Activated CD8-positive, alpha-beta memory T cell treated with anti-CD3 and anti-CD28 coated beads, Interleukin-2, amount 50 U/mL, for 48 hours (primary cell): ENCODE measurements at places on chromosomes 5 and 9.

GRCh38 chr5:63916786-63917185, 45.5 kb downstream of the HTR1A start:
- no peak for DNase-seq

- peak; percentile 89 for DNase-seq
These were observed at the start of gene NDUFS6 for GRCh38 chr5:1801222-1801966. TSS of gene NDUFS6 (plus strand) at chr5:1801407. CDS start at chr5:1801418, 11 bp downstream.

- no peak for DNase-seq
These were observed 30.1 kb upstream of the LPAR1 start for GRCh38 chr9:111068383-111068730.

DNA sequence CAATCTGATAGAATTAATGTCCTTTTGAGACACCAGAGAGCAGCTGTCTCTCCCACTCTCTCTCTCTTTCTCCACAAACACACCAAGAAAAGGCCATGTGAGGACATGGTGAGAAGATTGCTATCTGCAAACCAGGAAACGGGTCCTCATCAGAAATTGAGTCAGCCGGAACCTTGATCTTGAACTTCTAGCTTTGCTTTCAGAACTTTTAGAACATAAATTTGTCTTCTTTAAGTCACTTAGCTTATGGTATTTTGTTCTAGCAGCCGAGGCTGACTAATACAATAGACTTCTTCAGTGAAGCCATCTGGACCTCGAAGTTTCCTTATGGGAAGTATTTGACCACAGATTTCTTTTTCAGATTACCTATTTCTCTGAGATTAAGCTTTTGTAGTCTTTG, 18.1 kb downstream of the NEUROG1 start:
- no peak for DNase-seq

DNA sequence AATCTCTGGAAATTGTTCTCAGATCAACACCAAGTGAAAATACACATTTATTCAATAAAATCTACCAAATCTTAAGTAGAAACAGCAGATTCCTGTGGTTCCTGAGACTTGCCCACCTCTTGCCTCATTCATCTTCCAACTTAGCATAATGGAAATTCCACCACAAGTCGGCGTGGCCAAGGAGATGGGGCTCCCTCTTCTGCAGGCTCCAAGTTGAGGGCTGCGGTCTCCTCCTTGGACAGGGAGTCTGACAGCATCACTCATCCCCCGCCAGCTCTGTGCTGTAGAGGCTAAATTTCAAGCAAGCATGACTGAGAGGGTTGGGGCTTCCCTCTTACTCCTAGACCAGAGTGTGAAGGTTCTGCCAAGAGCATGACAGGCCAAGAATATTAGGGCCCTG, 273.7 kb downstream of the DIRAS2 start:
- DNase-seq: no peak

DNA sequence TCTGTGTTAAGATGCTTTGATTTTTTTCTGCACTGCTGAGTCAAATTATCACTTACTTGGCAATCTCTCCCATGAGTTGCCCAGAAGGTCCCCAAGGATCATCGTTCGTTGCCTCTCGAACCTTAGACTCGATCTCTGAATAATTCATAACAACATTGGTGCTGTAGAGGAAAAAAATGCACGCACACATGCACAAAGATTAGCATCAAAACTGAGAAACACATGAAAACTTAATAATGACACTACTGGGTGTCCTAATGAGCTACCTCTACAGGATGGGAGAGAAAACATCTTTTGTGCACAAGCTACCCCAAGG, 41.6 kb downstream of the CLINT1 start:
- no peak for DNase-seq

DNA sequence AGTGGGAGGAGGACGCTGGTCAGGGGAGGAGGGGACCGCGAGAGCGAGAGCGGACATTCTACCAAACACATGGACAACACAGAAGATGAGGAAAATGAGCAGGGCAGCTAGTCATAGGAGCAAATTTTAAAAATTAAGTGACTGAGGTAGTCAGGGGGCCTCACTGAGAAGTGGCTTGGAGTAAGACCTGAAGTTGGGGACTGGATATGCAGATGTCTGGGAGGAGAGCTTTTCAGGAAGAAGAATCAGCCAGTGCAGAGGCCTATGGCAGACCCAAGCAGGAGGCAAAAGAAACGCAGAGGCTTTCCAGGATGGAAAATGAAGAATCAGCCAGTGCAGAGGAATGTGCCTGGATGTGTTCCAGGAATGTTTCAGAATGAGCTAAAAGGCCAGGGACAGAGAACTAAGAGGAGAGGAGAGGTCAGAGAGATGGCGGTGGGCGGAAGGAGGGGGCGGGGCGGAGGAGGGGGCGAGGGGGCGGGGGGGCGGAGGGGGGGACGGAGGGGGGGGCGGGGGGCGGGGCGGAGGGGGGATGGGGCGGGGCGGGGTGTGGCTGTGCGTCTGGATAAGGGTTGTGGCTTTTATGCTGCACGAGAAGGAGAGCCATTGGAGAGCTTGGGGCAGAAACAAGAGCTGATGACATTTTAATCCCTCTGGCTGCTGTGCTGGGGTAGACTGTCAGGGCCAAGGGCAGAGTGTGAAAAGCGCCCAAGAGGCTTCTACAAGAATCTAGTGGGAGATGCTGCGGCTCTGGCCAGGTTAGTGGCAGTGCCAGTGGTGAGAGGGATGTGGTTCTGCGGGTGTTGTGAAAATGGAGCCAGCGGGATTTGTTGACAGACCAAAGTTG, 129.6 kb downstream of the KCNIP1 start:
- DNase-seq: no peak
